ENCODE measurements at places on chromosomes 7 and 10.

GRCh38 chr10:31062856-31063255 is 31.2 kb upstream of the ZNF438 start:
- DNase-seq: no peak

GRCh38 chr7:157709531-157710251 is 372.9 kb downstream of the DNAJB6 start:
- no peak for DNase-seq

DNA sequence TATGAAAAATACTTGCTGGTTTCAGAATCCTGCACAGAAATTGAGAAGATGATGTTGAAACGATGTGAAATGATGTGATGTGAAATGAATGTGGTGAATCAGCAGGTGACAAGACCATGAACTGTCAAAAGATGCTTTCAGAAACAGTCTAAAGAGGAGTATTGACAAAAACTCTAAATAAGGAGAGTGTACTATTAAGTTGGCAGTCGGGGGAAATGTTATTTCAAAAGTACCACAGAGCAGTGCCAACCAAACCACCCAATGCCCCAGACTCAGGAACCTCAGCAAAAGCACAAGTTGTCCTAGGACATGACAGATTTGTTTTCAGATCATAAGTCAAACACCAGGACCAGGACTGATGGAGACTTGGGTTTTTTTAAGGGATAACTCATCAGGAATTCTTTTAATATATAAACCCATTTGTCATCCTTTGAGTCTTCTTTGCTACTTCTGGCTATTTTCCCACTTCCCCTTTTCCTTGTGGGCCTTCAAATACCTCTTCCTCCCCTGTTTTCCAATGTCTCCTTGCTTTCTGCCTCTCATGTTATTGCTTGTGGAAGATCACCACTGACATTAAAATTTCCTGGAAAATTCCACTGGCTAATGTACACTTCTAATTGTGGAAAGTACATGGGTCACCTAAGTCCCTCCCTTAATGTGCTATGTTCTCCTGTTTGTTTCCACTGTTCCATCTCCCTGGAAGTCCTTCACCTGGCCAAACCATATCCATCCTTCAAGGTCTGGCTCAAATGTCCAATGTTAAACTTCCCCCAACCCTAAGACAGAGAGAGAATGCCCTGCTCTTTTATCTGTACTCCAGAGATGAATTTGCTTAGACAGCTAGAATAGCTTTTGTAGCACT is 10.2 kb upstream of the PPP1R3C start:
- DNase-seq: no peak

- no peak for DNase-seq
These were observed 614.7 kb downstream of the PTPRN2 start for GRCh38 chr7:157972914-157973313.

DNA sequence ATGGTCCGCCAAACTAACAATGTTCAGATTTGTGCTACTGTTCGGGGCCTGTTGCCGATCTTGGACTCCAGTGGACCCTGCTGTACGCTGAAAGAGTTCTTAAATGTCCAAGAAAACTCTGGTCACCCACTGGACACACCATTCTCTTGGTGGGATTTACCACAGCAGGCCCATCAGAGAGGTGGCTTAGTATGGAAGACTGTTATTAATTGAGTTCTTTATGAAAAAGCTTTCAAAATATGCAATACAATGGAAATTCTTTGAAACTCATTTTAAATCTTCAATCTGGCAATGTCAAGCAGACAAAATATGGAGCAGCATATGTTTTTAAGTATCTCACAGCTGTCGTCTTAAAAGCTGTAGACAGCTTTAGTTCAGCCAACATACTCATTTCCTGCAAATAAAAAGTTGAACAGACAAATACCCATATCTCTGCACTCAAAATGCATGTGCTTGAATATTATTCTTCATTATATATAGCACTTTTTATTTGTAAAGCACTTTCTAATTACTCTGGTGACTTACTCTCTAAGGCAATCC is 37.4 kb upstream of the GRM8 start:
- no peak for DNase-seq

GRCh38 chr7:23106823-23107663 is 1.5 kb downstream of the KLHL7 start:
- DNase-seq: no peak

GRCh38 chr10:26358071-26358470 is 80.1 kb upstream of the APBB1IP start:
- DNase-seq: no peak

DNA sequence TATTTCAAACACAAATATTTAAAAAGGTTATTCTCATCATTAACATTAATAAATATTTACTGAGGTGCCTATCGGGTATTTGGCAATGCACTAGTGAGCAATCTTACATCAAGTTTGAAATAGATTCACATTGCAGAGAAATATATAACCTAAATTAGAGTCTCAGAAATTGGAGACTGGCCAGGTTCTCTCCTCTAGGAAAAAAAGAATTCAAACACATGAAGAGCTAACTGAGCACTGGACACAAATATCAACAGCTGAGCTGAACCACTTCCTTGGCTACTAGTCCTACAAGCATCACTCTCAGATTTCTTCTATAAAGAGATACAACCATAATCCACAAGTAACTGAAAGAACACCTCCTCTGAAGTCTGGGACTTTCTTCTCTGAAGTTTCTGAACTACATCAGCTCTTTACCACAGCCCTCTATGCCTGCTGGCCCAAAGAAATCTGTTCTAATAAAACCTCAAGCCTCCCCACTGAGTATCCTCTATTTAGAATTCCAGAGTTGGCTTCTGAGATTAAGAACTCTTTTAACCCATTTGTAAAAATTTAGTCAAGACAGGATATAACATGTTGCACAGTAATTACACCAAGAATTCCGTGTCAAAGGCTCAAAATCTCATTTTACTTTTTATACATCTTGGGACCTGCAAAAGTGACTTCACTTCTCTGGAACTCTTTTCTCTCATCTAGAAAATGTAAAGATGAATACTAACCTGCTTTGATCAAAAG is 45.2 kb downstream of the MTERF1 start:
- no peak for DNase-seq

- no peak for DNase-seq
These were observed 57.3 kb downstream of the ADARB2 start for GRCh38 chr10:1679821-1680650.

DNA sequence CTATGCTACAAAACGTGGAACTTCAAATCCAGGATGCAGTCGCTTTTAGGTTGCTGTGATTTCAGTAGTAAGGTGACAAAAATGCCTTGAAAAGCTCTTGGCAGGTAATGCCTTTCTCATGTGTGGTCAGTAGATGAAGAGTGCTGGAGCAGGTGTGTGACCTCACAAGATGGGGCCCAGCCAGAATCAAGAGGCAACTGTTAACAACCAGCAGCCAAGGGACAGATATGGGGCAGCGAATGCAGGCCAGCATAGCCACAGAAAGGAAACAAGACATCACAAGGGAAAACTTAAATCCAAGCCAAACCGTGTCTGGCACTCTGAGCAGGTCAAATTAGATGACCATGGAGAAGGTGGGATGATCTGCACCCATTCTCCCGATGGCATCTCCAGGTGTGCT is 12.3 kb downstream of the HUS1 start:
- DNase-seq: no peak

GRCh38 chr7:3446786-3447185 is 145.7 kb downstream of the SDK1 start:
- no peak for DNase-seq

DNA sequence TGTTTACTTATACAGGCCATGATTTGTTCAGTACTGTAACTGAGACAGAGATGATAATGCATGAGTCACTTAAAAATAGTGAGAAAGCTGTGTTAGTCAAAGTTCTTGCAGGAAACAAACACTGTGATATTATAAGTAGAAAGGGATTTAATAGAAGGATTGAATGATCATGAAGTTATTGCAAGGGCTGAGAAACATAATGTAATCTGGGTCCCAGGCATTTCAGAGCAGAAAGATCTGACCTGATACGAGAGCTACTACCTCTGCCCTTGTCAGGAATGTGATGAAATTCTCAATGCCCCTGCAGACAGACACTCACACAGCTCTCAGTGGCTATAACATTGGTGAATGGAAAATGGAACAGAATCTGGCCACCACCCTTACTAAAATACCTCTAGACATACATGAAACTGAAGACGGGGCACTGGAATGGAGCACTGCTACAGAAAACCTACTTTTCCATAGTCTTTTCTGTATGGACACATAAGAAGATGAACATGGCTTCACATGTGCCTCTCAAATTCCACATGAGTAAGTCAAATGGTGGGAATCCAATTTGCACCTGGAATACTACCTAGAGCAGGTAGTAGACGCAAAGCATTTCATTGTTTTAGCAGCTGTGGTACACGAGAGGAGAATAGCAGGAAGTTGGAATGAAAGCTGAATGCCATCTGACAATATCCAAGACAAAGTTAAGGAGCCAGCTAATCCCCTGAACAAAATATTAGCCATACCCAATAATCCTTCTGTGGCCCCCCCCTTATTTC is 19.1 kb upstream of the VWDE start:
- no peak for DNase-seq

GRCh38 chr10:117432866-117433265 is 57.6 kb upstream of the PDZD8 start:
- DNase-seq: no peak

DNA sequence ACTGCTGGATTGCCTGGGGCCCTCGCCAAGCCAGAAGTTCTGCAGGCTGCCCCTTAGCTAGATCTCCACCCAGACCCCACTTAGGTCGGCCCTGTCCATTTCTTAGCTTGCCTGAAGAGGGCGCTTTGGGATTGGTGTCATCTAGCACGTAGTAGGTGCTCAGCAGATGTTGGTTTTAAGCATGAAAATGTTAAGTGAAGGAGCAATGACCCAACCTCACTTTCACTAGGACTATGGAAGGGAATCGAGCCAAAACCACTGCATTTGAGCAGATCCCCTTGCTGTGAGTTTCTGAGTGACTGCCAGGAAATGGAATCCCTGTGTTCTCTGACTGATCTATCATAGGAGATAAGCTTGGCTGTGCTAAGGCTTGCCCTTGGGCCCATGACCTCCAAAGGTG is 131.7 kb upstream of the EEPD1 start:
- peak; percentile 66 for DNase-seq

DNA sequence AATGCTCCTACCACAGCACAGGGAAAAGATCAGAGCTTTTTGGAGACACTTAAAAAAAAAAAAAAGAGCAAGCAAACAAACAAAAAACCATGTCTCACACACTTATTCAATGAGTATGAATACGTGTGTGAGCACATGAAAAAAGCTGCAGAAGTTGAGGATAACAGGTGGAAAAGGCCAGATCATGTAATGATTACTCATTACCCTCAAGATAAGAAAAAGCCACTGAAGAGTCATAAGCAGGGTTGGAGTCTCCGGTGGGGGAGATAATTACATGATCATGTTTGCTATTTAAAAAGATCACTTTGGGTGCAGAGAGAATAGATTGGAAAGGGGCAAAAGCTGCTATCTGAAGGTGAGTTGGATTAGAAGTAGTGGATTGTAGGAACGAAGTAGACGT is 77.0 kb downstream of the POU6F2 start:
- no peak for DNase-seq

DNA sequence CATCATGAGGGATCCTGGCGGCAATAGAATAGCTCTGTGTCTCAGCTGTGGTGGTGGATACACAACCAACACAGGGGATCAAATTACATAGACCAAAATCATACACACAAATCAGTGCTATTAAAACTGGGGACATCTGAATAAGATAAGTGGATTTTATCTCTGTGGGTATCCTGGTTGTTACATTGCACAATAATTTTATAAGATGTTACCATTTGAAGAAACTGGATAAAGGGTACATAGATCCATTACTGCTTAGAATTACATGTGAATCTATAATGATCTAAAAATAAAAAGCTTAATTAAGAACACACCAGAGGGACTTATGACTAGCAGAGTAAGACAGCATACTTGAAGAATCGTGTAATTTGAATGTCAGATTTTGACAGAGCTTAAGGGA is 8.2 kb upstream of the FAM3C start:
- DNase-seq: no peak

DNA sequence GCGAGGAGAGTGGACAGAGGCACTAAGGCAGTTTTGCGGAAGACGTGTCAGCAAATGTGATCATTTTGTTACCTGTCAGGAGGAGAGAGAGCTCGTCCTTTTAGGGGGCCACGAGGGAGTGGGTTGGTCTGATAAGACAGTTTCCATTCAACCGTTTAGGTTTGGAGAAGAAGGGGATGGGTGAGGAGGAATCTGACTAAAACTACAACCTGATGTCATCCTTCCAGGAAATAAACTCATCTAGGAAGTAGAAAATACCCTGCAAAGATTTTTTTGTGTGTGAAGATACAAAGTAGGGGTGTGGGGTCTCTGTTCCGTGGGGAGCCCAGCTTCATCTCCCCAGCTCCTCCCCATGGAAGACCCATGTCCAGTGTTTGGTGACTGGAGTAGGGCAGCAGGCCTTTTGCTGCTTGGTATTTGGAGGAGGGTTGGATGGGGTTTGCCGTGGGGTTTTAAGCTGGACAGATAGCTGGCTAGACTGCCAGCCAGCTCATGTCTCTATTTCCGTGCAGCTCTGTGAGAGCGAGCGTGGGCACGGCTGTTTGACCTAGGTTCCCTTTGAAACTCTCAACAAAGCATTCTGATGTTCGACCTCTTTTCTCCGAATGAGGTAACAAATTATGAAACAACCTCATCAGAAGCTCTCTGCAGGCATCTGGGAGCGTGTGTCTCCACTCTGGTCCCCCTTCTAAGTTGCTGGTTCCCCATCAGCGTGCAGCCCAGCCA is 136.0 kb upstream of the TCF7L2 start:
- DNase-seq: no peak

DNA sequence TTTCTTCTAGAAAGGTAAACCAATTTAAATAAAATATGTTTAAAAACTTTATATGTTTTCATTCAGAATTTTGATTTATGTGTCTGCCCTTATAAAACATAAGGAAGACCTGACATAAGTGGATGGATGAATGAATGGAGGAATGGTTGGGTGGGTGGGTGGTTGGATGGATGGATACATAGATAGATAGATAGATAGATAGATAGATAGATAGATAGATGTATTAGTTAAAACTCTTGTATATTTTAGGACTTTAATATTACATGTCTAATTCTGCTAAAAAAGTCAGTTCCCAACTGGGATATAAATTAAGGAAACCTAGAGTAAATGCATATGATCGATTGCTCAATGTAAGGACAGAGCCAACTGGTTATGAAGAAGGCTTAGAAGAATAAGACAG is 156.3 kb upstream of the WNT16 start:
- no peak for DNase-seq

GRCh38 chr10:9253121-9253520 is 1198.6 kb downstream of the GATA3 start:
- DNase-seq: no peak

GRCh38 chr7:24718977-24719491 is 38.2 kb downstream of the GSDME start:
- no peak for DNase-seq

- no peak for DNase-seq
These were observed 326.0 kb downstream of the DGKB start for GRCh38 chr7:14576578-14576977.

- DNase-seq: peak; percentile 4
These were observed 52.8 kb upstream of the PTER start for GRCh38 chr10:16384021-16384420.

GRCh38 chr10:88838766-88839350 is 12.8 kb downstream of the ANKRD22 start:
- DNase-seq: no peak
